ENCODE measurements at places on chromosomes 2 and 18.

GRCh38 chr18:58860747-58861231 is 3.9 kb upstream of the ZNF532 start:
- no peak for DNase-seq

GRCh38 chr18:77203071-77203470 is 46.6 kb upstream of the GALR1 start:
- DNase-seq = no peak

GRCh38 chr2:45649858-45650811 is 1.3 kb upstream of the PRKCE start:
- peak; percentile 48 for DNase-seq

- no peak for DNase-seq
These were observed 680.2 kb upstream of the LRRTM4 start for GRCh38 chr2:78202366-78202765.

- no peak for DNase-seq
These were observed 56.3 kb downstream of the ASB1 start for GRCh38 chr2:238483021-238483420.

GRCh38 chr2:113167962-113168340 is 5.8 kb upstream of the PSD4 start:
- DNase-seq = no peak

GRCh38 chr2:48210189-48210588 is 303.9 kb upstream of the FBXO11 start:
- DNase-seq = no peak

- no peak for DNase-seq
These were observed 9.9 kb downstream of the OR6B3 start for GRCh38 chr2:240043279-240043989.

DNA sequence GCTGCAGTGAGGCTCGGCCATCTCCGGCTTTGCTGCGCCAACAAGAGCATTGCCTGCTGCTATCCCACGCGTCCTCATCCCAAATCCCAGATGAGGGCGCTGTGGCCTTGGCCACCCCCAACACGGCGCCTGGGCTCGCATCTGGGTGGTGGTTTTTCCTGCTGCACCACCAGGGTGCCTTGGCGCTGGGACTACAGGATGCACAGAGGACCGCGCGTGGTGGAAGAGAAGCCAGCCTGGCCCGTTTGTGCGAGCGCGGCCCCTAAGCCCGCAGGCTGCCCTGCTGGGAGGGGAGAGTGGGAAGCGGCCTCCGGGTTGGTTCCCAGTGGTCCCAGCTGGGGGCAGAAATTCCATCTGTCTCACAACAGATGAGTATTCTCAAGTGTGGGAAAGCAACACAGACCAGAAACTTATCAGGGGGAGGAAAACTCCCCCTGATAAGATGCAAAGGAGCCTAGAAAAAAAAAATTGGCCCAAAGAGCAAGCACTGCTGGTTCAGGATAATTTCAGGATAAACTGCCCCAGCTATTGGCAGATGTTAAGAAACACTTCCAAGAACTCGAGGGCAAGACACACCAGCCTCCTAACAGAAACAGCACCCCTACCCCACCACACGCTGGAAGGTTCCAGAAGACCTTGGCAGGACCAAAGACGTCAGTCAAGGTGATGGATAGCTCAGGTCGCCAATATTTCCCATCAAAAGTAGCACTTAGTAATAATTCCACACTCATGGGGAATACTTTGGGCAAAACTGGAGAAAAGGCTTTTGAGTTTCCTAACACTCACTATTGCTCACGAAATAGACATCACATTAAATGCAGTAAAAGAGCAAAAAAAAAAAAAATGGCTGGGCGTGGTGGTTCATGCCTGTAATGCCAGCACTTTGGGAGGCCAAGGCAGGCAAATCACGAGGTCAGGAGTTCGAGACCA is 152.1 kb downstream of the PXDN start:
- DNase-seq = no peak

DNA sequence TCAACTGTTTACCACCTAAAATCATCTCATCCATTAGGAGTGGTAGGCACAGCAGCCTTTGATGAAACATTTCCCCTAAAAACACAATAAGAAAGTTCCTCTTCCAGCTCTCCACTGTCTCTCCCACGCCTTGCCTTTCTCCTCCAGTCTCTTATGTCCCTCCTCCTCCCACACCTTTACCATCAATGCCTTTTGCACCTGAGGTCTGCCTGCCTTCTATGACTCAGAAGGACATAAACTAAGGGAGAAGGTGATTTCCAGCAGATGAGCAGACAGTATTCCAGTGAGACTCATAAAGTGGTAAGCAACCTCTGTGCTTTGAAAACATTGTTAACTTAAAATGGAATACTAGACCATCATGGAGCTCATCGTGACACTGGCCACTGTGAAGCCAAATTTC is 34.2 kb upstream of the NDUFV2 start:
- DNase-seq = no peak
